ENCODE measurements at places on chromosomes 5 and 9.

- no peak for DNase-seq
Observed at GRCh38 chr5:112379542-112380325, 39.3 kb downstream of the EPB41L4A start.

DNA sequence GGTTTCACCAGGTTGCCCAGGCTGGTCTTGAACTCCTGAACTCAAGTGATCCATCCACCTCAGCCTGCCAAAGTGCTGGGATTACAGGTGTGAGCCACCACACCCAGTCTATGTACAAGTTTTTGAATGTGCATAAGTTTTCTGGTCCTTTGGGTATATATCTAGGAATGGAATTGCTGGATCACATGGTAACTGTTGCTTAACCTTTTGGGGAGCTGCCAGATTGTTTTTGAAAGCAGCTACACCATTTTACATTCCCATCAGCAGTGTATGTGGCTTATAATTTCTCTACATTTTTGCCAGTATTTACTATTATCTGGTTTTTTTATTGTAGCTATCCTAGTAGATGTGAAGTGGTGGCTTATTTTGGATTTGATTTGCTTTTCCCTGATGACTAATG, 8.9 kb upstream of the LNPEP start:
- no peak for DNase-seq

DNA sequence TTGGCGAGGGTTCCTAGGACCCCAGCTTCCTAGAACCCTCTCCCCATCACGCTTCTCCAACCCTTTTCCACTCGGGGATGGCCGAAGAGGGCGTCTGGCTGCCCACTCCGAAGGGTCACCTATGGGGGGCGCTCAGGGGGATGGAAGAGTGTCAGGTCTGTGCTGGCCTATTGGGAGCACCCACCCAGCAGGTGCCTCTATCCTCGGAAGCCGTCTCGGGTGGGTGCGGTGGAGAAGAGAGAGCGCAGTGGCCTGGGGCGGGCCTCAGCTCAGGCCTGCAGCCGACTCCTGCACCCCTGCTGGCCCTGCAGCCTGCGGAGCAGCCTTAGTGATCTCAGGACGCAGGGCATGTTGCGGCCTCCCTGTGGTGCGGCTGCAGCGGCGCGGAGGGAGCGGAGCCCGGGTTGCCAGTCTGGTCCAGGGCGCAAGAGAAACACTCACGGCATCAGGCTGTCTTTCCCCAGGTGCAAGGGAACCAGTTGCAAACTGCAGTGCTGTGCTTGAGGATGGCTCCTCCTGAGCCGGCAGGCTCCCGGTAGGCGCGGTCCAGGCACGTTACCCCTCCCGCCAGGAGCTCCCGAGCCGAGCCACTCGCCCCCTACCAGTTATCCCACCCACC, 1.5 kb upstream of the IRX2 start:
- no peak for DNase-seq

- no peak for DNase-seq
Observed at GRCh38 chr5:128826275-128826674, 139.0 kb upstream of the SLC27A6 start.

- no peak for DNase-seq
Observed at GRCh38 chr9:134600371-134600770, 41.2 kb upstream of the COL5A1 start.

DNA sequence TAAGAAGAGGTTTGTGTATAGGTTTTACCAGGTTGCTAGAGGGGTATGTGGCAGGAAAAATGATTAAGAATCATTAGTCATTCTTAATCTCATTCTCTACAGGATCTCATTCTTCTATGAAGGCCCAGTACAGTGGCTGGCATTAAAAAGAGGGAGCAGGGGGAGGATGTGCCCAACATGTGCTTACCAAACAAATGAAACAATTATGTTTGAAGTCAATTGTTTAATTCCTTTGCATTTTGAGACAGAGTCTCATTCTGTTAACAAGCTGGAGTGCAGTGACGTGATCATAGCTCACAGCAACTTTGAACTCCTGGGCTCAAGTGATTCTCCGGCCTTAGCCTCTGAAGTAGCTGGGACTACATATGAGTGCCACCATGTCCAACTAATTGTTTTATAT, 23.0 kb downstream of the FNIP1 start:
- DNase-seq: no peak

GRCh38 chr9:128251732-128252100, 24.1 kb downstream of the GOLGA2 start:
- no peak for DNase-seq

- DNase-seq: no peak
Observed at GRCh38 chr5:151699071-151699901, 12.6 kb upstream of the SPARC start.

DNA sequence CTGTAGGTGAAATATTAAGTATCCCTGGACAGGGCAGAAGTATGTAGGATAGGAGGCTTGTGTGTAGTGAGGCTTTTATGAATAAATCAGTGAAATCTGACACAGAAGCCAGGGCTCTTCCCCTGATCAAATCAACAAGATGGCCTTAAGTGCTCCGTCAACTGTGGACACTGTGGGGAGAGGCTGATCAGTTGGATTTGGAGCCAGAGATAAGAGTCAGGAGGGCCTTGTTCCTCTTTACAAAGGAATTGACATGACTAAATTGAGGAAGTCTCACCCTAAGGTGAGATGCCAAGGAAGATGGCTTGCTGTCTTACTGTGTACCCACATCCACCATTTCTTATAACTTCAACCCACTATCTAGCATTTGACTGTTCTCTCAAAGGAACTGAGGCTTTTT, 91.6 kb upstream of the PRRC1 start:
- DNase-seq: no peak

Measured in hypothalamus (tissue), 51 donors.